CD4-positive, alpha-beta T cell treated with Interleukin-15 for 4 hours (primary cell): ENCODE measurements at places on chromosomes 6 and 20.
A peak's percentile ranks its signal among the peaks of the same experiment; 100 is the strongest.

GRCh38 chr6:91667596-91667995 is 1080.7 kb upstream of the MAP3K7 start:
- DNase-seq: no peak

DNA sequence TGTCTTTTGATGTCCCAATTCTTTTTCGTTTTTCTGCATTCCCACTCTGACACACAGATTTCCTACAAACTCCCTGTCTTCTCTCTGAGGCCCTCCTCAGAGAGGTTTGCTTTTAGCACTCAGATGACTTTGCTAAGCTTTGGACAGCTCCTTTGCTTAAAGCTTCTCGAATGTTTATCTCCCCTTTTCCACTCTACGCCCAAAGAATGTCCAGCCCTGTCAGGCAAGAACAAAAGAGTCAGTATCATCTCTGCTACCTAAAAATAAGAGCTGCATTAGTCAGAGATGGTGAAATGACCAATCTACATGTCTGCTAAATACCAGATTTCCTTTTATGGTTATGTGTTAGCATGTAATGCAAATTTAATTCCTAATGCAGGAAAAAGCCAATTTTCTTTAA is 56.8 kb downstream of the PREP start:
- DNase-seq: no peak

GRCh38 chr20:13101276-13101675 is 92.5 kb downstream of the SPTLC3 start:
- DNase-seq: no peak

GRCh38 chr20:25323496-25324246 is 67.0 kb downstream of the ABHD12 start:
- no peak for DNase-seq

DNA sequence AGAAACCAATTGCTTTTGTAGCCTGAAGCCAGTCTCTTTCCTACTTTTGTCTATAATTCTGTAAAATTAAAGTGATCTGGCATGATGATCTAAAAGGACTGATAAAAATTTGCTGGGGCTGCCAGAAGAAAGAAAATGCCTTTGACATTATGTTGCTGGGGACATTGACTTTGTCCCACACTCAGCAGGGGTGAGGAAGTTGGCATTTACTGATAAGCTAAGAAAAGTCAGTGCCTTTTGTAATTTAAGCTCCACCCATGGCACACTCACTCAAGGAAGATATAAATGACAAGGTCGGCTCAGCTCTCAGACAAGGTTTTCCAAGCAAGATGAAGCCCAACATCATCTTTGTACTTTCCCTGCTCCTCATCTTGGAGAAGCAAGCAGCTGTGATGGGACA is at the start of gene SEMG1:
Gene SEMG1 (plus strand): TSS at position 309 of the 400 bp plus-strand sequence. CDS start 21 bp downstream, at position 330.
- no peak for DNase-seq

GRCh38 chr6:52877786-52878185 is 31.7 kb downstream of the GSTA3 start:
- no peak for DNase-seq

- DNase-seq: peak; percentile 20
These were observed 120.5 kb upstream of the CHD6 start for GRCh38 chr20:41738604-41739206.

DNA sequence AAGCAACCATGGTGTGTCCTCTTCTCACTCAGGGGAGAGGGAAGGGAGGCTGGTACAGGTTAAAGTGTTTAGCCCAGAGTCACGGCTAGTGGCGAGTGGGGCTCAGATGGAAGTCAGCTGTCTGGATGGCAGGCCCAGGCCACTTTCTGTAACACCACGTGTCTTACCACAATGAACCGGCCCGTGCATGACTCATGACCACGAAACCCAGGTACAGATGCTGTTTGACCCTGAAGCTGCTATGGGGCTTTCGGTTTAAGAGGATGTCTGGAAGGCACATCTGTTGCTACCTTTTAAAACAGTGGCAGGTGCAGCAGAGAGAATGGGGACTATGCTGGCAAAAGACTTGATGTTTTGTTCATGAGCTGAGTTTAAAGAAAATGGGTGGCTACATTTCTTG is 36.5 kb upstream of the MPC1 start:
- DNase-seq: peak; percentile 77

- no peak for DNase-seq
These were observed 25.9 kb upstream of the CRISP1 start for GRCh38 chr6:49892280-49892679.

- no peak for DNase-seq
These were observed 28.1 kb downstream of the ALDH8A1 start for GRCh38 chr6:134921721-134922261.

DNA sequence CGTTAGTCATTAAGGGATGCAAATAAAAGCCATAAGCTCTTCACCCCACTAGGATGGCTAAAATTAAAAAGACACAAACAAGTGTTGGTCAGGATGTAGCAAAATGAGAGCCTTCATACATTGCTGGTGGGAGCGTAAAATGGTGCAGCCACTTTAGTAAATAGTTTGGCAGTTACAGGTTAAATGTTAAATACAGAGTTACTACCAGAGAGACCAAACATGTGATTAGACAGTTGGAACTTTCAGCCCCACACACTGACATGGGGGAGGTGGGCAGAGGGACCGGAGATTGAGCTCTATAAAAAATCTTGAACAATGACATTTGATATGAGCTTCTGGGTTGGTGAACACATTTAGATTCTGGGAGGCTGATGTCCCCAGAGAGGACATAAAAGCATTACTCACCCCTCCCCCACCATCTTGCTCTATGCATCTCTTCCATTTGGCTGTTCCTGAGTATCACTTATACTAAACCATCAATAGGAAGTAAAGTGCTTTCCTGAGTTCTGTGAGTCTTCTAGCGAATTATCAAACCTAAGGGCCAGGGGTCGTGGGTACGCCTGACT is 20.4 kb upstream of the ZNF318 start:
- DNase-seq: no peak

DNA sequence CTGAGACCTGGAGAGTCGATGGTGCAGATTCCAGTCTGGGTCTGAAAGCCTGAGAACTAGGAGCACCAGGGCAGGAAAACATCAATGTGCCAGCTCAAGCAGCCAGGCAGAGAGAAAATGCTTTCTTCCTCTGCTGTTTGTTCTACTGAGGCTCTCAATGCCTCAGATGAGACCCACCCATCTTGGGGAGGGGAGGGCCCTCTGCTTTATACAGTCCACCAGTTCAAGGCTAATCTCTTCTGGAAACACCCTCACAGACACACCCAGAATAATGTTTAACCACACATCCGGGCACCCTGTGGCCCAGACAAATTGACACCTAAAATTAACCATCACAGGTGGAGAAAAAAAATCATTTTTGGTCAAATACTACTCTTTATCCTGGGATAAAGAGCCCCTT is 89.3 kb upstream of the SLC22A23 start:
- no peak for DNase-seq

DNA sequence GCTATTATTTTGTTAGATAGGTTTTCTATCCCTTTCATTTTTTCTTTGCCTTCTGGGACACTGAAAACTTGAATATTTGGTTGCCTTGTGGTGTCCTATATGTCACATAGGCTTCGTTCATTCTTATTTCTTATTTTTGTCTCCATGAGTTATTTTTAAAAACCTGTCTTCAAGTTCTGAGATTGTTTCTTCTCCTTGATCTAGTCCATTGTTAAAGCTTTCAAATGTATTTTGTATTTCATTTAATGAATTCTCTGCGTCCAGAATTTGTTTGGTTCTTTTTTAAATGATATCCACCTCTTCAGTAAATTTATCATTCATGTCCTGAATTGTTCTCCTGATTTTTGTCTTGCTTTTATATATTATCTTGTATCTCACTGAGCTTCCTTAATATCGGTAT is 243.2 kb upstream of the BMP2 start:
- DNase-seq: no peak

- DNase-seq: no peak
These were observed 40.0 kb downstream of the EFCAB8 start for GRCh38 chr20:32898729-32899128.

GRCh38 chr6:37131104-37131959 is 38.6 kb upstream of the PIM1 start:
- DNase-seq: no peak

GRCh38 chr6:88137915-88138314 is 28.2 kb downstream of the CNR1 start:
- DNase-seq: no peak

GRCh38 chr6:11785774-11786579 is 7.4 kb upstream of the ADTRP start:
- DNase-seq: peak; percentile 40

DNA sequence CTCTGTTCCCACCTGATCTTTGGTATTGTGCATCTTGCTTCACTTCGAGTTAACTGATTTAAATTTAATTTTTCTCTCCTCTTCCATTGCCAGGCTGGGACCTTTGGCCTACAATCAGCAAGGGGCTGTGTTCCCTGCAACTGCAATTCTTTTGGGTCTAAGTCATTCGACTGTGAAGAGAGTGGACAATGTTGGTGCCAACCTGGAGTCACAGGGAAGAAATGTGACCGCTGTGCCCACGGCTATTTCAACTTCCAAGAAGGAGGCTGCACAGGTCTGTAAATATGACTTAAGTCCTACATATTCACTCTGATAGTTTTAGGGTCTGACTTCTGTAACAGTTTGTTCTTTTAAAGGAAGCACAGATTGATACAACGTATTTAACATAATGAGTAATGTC is 412.4 kb downstream of the ARHGAP18 start:
- DNase-seq: no peak

DNA sequence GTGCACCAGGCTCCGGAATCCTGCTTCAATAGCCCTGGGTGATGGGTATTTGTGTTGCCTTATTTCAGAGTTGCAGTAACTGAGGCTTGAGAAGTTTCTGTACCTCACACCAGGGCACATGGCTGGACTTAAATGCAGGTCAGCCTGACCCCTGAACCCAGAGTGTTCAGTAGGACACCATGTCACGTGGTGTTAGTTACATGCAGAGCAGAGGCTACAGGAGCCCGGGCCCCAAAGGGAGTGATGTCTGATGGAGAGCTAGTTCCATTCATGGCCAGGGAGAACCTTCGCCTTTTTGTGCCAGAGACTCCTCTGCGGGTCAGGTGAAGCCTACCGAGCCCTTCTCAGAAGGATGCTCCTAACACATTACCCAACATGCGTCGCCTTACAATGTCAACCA is 161.4 kb upstream of the CST7 start:
- no peak for DNase-seq

- no peak for DNase-seq
These were observed 73.7 kb downstream of the SMLR1 start for GRCh38 chr6:130900913-130901312.

GRCh38 chr6:141165002-141165665 is 967.6 kb upstream of the GJE1 start:
- no peak for DNase-seq

DNA sequence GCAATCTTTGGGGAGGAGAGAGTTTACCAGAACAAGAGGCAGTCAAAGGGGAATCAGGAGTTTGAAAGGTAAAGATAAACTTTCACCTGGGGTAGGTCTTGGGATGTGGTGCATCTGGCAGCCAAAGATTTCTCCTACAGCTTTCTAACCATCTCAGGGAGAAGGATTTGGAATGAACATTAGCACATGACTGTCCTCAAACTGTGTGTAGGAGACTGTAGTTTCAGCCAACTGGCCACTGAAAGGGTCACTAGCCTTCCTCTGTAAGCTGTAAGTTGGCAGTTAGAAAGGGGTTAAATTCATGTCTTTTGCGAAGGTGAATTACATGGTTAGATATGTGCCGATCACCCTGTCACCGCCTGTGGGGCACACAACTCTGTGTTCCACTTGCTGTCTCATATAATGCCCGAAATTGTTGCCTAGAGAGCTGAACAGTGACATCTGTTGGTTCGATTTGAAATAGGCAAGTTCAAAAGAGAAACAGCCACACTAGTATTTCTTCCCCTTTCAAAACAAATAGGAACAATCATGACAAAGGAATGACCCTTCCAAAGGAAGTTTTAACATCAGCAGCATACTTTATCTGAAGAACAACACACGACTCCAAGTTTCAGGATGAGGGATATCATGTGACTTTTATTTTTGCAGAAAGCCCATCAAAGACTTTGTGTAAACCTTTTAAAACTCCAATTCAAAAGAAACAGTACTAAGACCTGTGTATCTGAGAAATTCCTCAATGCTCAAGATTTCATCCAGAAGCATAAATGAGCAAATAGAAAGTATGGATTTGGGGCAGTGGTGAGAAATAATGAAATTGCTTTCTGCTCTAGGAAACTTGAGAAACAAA is 1.1 kb upstream of the OPN5 start:
- DNase-seq: peak; percentile 30

- no peak for DNase-seq
These were observed 928.3 kb downstream of the TBC1D32 start for GRCh38 chr6:120405947-120406346.

- DNase-seq: no peak
These were observed 25.9 kb upstream of the EPB41L1 start for GRCh38 chr20:36128463-36129159.

- no peak for DNase-seq
These were observed 654.7 kb upstream of the FLRT3 start for GRCh38 chr20:14992153-14992552.

DNA sequence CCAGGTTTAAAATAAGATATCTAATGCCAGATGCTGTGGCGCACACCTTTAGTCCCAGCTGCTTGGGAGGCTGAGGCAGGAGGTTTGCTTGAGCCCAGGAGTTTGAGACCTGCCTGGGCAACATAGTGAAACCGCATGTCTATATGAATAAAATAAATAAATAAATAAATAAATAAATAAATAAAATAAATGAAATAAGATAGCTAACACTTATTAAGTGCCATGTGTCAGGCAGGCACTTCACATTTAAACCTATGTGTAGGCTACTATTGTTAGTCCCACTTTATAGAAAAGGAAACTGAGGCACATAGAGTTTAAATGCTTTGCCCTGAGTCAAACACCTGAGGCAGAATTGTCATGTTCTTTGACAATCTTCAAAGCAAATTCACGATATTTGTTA is 32.9 kb upstream of the RREB1 start:
- DNase-seq: no peak

GRCh38 chr20:50592282-50593004 is 82.3 kb downstream of the PTPN1 start:
- DNase-seq: no peak

GRCh38 chr6:76073281-76073680 is 819 bp upstream of the IMPG1 start:
- DNase-seq: no peak

GRCh38 chr6:158439255-158439654 is 120.6 kb upstream of the TMEM181 start:
- DNase-seq: no peak

- peak; percentile 35 for DNase-seq
These were observed 30.0 kb upstream of the AKIRIN2 start for GRCh38 chr6:87731818-87732661.

DNA sequence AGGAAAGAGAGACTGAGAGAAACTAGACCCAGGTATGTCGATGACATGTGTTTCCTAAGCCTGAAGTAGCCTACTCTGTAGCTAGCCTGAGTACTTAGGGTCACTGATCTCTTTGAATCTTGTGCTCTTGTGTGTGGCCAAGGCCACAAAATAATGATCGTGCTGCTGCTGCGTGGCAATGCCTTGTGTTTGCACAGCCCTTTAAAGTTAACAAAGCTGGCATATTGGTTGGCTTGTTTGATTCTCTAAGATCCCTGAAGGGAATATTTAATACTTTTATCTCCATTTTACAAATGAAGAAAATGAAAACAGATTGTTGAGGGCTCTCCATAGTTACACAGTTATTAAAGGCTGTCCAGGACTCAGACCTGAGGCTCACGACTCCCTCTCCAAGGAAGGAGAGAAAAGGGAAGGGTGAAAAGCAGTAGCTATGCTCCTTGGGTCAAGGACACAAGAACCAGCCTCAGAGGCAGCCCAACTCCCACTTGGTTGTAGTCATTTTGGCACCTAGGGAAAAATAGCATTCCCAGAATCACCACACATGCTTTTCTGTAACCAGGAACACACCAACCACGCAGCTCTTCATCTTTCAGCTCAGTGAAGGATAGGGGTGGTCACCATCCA is 130.7 kb downstream of the LRFN2 start:
- DNase-seq: no peak

GRCh38 chr6:30889496-30889885 is 5.2 kb downstream of the DDR1 start:
- no peak for DNase-seq
